ENCODE measurements at places on chromosomes 3 and 15.

DNA sequence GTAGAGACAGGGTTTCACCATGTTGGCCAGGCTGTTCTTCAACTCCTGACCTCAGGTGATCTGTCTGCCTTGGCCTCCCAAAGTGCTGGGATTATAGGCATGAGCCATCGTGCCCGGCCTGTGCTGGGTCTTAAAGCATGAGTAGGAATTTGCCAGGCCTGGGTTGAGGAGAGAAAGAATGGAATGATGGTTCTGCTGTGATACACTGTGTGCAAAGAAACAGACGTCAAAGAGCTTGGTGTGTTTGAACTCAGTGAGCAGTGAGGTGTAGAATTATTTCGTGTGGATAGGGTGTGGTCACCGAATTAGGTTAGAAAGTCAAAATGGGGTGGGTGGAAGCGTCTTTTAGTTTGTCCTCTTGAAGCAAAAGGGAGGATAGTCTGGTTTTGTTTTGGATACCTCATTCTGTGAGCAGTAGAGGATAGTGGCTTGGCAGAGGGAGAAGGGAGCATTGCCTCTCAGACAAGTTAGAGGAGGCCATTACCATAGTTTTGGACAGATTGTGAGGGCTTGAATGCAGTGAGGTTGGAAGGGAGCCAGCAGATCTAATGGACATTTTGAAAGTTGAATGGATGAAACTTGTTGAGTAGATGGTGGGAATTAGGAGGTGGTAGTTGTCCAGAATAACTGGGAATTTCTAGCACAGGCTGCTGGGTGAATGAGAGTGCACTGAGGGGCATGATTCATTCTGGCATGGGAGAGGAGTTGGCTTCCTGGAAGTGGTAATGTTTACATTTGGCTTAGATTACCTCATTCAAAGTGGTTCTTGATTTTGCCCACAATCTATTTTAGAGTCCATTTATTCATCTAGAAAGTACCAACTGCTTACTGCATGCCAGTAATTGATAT, 27.2 kb downstream of the AKAP13 start:
- no peak for DNase-seq

- no peak for DNase-seq
Observed at GRCh38 chr3:97066531-97066930, 252.1 kb downstream of the EPHA6 start.

DNA sequence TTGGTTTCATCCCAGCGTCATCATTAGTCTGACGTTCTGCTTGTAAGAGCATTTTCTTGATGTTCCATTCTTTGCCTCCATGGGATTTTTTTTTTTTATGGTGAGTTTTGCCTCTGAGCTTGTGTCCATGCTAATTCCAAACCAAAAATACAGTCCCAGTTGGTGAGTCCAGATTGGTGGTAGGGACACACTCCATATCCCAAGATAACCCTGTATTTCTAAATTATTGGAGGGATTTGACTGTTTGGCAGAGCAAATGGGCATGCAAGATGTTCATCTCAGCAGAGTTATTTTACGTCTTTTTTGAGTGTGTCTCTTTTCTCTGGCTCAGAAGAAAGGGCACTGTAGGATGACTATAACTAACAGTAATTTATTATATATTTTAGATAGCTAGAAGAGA, 526.8 kb upstream of the CFAP20DC start:
- DNase-seq = no peak

DNA sequence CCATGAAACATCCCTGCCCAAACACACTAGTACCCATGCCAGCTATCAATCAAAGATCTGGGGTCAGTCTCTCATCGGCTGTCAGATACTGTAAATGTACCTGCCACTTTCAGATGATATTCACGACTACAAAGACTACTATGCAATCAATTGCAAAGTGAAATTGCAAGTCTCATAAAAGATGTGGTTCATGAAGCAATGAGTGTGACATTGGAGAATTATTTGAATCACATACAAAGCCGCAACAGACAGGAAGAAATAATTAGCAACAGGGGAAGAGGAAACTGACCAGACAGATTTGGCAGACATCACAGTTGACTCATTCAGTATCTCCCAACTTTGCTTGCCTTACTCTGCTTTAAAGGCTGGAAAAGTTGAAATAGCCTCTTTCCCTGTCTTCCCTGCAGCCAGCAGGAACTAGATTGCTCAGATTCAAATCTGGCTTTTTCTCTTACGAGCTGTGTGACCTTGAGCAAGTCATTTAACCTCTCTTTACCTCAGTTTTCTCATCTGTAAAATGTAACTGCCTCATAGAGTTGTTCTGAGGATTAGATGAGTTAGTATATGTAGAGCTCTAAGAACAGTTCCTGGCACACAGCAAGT, 95.7 kb upstream of the C3orf80 start:
- DNase-seq = no peak

DNA sequence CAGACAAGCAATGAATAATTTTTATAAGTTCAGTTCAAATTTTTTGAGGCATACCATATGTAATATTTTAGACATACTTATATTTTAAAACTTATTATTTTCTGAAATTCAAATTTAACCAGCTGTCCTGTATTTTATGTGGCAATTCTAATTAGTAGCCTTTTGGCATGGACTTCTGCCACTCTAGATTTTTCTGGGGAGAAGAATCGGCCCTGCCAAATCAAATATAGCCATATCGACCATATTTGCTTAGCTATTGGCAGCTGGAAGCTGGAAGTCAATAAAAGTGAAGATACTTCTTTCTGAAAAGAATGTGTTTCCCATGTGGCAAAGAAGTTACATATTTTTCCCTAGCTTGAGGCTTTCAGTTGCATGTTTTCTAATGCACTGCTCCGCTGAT, 9.4 kb upstream of the RBMS3 start:
- no peak for DNase-seq

- DNase-seq = no peak
Observed at GRCh38 chr15:62500325-62500724, 335.2 kb upstream of the C2CD4B start.

DNA sequence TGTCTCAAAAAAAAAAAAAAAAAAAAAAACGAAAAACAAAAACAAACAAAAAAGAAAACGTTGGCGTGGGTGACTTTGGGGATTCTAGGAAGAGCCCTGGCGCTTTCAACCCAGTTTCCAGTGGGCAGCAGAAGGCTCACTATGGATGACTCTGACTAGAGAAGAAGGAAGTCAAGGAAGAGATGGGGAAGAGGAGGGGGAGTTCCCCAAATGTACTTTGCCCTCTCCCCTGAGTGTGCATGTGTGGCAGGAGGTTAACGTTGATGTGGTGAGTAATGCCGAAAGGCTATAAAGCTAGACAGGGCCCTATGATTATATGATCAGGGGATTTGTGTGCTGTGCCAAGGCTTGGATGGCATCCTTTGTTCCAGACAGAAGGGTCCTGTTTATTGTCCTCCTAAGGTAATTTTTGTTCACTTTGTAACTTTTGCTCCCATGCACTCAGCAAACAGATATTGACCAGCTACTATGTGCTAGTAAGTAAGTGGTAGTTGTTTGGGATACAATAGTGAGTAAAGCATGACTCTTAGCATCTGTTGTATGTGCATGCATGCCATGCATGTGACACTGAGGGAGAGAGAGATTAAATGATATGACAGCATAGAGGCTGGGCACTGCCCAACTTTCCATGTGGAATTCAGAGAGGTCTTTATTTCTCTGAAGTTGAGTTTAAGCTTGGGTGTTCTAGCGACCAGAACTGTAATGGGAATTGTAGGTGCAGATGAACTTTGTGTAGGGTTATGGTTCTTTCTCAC, 750 bp upstream of the HHLA2 start:
- no peak for DNase-seq

GRCh38 chr3:42658771-42659390, 5.4 kb downstream of the ZBTB47 start:
- no peak for DNase-seq

GRCh38 chr15:87031540-87032230, 952.0 kb downstream of the AGBL1 start:
- DNase-seq = no peak

GRCh38 chr15:40793216-40793989, 13.5 kb upstream of the ZFYVE19 start:
- no peak for DNase-seq

GRCh38 chr3:137477614-137478013, 286.5 kb upstream of the SOX14 start:
- no peak for DNase-seq

DNA sequence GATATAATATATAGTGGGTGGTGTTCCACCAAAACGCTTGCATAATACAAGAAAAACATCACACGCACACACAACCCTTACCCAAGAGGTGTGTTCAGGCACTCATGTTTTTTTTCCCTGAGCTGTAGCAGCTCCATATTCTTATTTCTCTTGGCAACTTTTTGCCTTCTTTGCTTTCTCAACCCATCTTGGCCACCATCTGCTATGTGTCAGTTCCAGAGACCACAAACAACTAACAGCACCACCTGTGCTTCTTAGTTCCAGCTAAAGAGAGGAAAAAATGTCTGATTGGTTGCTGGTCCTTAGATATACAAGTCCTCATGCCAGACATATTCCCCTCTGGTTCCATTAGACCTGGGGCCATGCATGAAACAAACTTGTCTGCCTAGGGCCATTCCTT, 11.9 kb downstream of the ACTC1 start:
- no peak for DNase-seq

DNA sequence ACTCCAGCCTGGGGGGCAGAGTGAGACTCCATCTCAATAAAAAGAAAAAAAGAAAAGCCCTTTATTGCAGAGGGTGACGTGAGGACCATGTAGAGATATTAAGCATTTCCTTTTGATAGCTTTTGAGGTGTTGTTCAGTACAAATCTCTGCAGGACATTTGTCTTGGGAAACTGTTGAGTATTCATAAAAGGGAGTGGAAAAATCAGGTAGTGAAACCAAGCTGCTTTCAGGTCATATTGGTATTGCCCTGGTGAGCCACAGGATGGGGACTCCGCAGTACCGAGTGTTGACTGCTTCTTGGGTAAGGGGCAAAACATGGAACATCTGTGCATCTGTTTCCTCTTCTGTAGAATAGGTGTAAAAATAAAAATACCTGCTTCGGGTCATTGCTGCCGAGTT, 9.9 kb downstream of the ITPR1 start:
- DNase-seq = no peak

DNA sequence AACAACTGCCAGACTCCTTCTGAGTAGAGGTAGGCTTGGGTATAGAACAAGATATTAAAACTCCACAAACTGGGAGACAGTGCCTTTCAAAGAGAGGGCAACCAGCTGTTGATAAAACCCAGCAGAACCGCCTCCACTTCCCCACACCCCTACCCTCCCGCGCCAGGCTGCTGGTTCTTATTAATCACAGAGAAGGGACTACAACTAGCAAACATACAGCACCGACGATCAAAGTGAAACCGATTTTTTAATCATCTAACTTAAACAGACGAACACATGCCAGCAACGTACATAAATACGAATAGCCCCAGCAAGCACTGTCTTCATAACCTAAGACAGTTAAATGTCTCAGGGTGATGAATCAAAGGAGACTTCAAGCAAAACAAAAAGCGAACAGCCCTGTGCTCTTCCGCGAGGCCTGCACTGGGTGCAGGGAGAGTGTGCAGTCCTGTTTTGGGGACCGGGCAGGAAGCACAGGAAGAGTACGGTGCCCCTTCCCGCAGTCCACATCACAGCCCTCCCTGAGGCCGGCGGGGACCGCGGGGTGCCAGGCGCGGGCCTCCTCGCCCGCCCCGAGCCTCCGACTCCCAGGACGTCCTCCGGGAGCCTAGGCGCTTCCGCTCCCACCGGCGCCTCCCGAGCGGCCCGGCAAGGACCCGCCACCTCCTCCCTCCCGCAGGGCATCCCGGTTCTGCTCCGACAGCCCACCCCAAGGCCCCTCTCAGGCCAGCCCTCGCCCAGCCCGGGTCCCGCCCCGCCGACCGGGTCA, 75.1 kb upstream of the VGLL4 start:
- DNase-seq = peak; percentile 20

GRCh38 chr3:158718490-158719170, 13.6 kb downstream of the RARRES1 start:
- no peak for DNase-seq

GRCh38 chr15:65918357-65918920, 49.1 kb downstream of the RAB11A start:
- DNase-seq = no peak

- no peak for DNase-seq
Observed at GRCh38 chr3:30488070-30488756, 118.2 kb upstream of the TGFBR2 start.

GRCh38 chr15:57647071-57647790, 55.5 kb downstream of the MYZAP start:
- DNase-seq = no peak

GRCh38 chr3:42729404-42730145, 27.0 kb upstream of the HHATL start:
- DNase-seq = no peak

DNA sequence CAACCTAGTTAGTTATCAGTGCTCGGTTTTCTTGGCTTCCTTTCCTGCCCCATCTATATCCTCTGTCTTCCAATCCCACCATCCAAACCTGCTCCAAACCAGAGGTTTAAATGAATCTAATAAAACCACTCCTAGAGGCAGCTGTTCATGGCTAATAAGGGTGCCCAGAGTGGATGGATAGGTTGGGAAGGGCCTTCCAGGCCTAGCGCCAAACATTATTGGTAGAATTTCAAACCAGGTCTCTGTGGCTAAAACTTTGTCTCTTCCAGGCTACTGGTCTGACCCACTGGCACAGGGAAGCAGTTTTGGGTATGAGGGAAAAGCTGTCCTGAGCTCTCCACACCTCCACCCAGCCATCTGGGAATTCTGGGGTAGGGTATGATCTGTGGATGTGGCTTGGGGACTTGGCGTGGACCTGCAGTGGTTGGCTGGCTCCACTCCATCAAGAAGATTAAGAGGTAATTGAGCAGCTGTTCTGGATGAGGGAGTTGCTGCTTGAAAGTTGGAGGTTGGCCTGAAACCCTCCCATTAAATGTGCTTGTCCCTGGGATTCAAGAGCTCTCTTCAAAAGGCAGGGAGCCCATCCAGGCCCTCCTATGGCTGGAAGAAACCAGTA, 29.3 kb upstream of the INSYN1 start:
- DNase-seq = no peak

DNA sequence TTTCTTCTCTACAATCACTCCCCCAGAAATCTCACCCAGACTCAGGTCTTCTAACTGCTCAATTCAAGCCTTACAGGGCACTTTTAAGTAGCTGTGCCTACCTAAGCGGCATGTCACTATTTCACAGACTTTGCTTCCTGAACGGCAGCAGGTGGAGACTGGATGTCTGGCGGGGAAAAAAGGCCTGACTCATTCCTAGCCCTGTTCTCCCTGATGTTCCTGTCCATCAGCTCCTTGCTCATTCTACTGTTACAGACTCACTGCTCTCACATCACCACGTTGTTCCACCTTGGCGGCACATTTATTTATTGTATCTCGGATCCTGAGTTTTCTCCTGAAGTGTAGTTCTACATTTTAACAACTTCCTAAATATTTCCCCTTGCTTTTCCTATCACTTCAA, 52.6 kb upstream of the ATP11B start:
- no peak for DNase-seq

- no peak for DNase-seq
Observed at GRCh38 chr3:49865198-49865784, 4.4 kb downstream of the CAMKV start.

GRCh38 chr3:27626596-27627118, 95.5 kb downstream of the EOMES start:
- DNase-seq = no peak

- DNase-seq = no peak
Observed at GRCh38 chr3:124992041-124992440, 57.5 kb upstream of the MUC13 start.

GRCh38 chr15:79644091-79644490, 212.0 kb downstream of the MINAR1 start:
- DNase-seq = no peak

All from activated CD4-positive, CD25-positive, alpha-beta regulatory T cell treated with anti-CD3 and anti-CD28 coated beads, Interleukin-2, amount 50 U/mL, for 16 hours (primary cell).